ENCODE measurements at places on chromosomes 3 and 15.

- no peak for DNase-seq
Measured at GRCh38 chr3:31043184-31043819, 148.8 kb upstream of the GADL1 start.

DNA sequence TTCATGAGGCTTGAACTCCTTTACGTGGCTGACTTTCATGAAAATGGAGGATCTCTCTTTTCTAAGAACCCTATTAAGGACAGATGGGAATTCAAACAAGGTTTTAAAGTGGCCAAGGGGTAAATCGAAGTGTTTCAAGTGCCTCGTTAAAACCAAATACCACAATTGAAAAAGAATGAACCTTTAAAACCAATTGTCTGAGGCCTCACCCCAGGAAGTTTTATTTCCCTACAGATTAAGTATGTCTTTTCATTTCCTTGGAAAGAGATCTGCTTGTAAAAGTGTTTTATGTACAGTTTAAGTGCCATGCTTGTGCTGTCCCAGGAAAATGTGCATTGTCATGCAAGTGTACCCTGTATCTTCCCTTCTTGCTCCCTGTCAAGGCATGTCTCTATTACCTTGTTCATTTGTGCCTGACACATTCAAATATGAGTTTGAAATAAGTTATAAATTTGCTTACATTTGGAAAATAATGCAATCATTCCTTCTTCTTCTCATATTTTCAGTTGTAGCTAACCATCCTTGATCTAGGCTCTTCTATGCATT lies 138.7 kb downstream of the ZPLD1 start:
- no peak for DNase-seq

DNA sequence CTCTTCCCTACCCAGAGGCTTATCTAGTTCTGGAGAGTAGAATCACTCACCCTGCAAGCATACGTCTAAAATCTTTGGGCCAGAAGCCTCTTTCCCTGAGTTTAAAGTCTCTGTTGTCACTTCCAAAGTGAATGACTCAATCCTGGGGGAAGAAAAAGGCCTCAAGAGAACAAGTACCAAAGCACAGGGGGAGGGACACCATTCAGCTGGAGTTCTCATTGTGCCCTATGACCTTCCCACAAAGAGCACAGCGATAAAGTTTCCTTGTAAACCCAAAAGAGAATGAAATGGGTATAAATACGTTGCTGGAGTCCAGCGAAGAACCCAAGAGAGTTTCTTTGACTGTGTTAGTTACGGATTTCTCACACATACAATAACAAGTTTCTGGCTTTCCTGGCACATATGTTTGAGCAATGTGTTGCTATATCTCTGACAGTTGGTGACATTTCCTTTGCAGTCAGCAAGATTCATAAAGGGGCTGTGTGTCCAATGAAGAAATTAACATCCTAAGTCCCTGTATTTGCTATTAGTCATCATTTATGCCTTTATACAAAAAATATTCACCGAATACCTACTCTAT lies 107.3 kb upstream of the PTPRG start:
- DNase-seq = no peak

DNA sequence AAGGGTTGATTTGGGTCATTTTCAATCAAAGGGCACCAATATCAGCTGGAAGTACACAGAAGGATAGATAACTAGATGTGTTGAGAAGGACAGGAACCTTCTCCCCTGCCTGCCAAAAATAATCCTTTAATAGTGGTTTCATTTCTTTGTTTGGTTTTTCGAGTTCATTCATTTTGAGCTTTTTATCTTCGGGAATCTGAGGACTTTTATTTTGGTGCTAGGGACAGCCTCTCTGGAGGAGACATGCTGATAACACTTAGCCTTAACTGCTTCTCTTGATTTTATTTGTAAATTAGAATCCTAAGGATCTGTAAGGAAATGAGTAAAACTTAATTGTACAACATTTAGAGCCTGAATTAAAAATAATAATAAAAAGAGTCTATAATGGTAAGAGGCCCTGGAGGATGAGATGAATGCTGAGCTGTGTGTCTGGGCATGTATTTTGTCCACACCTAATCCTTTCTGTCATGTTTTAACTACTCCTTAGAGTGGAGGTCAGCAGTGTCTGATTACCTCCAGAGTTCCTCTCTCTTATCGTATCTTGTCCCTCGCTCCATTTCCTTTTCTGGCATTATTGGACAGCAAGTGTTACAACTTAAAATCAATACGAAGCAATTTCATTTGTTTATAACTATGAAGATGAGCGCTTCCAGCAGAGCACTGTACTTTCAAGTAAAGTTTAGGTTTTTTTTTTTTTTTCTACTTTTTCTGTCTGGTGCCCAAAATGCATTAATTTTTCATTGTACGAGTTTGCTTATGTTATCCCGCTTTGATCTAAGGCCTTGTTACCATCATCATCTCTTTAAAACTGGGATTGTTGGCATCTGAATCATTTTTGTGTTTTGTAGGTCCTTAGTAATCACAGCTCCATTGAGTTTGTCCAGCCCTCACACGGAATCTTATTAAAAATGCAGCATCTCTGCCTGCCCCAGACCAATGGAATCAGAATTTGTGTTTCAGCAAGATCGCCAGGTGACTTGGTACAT lies 22.8 kb downstream of the PTPRG start:
- no peak for DNase-seq

GRCh38 chr15:56772868-56773639 lies 39.7 kb upstream of the ZNF280D start:
- no peak for DNase-seq

GRCh38 chr3:30299674-30300385 lies 306.6 kb upstream of the TGFBR2 start:
- DNase-seq = no peak

DNA sequence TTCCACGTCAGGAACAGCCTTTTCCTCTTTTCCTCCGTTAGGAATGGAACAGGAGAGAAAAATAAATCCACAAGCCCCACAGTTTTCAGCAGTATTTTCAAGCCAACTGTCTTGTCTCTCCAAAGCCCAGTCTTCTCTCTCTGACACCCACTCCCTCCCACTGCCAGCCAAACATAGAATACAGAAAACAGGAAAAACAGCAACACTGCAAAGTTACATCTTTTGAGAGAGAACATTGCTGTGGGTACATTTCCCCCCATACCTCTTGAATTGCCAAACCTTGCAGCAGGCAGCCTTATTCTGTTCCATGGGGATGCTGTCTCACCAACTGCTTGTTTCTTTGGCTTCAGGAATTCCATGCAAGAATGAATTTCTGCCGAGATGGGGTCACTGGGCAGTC lies 355.7 kb upstream of the UMPS start:
- DNase-seq = no peak

DNA sequence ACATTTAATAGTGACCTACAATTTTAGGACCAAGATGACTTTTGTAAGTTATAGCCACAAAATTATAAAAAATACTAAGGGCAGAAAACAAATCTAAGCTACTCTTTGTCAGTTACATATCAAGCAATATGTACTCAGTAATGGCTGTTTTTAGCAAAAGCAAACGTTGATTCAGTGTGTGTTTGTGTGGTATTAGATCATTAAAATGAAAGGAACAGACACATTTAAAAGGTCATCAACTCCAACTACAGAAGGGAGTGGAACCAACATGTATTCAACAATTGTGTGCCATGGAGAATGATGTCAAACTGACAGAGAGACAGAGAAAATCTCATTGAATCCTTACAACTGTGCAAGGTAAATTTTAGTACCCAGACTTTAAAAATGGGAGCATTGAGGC lies 268.8 kb upstream of the STT3B start:
- DNase-seq = no peak

DNA sequence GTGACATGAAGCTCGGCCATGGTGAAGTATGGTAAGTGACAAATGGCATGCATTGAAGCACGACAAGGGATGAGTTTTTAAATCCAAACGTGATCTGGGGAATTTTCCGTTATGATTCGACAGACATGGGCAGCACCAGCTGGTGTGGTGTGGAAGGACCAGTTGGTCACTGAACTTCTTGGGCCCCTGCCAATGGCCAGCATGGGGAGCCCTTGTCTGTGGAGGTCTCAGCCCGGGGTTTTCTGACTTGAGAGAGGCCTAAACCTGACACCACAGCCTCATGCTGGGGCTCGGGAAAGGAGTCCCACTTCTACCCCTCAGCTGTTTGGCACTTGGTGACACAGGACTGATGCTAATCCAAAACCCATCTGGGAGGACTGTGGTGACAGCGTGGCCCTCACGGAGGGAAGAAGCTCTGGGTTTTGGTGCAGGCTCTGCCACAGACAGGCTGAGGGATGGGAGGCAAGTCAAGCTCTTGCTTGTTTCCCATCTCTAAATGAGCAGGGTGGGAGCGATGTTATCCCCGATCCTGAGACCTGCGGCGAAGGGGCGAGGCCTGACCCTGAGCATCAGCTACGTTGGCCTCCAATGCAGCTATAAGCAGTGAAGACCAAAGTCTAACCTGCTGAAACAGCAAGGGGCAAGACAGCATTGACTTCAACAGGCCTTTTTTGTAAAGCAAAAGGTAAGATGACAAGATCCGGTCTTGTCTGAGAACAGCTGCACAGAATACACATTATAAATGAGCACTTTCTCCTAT lies 69.5 kb downstream of the ATP1B3 start:
- DNase-seq = no peak

DNA sequence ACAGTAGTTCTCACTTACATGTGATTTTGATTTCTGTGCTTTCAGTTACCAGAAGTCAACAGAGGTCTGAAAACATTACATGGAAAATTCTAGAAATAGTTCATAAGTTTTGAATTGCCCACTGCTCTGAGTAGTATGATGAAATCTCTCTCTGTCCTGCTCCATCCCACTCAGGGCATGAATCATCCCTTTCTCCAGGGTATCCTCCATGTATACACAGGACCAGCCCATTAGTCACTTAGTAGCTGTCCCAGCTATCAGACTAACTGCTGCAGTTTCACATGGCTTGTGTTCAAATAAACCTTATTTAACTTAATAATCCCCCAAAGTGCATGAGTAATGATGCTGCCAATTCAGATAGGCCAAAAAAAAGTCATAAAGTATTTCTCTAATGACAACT lies 38.6 kb downstream of the EPHA3 start:
- peak; percentile 42 for DNase-seq

- no peak for DNase-seq
Measured at GRCh38 chr15:28889346-28889745, 3.6 kb downstream of the APBA2 start.

GRCh38 chr3:172946061-172946460 lies 195.0 kb downstream of the SPATA16 start:
- DNase-seq = no peak

DNA sequence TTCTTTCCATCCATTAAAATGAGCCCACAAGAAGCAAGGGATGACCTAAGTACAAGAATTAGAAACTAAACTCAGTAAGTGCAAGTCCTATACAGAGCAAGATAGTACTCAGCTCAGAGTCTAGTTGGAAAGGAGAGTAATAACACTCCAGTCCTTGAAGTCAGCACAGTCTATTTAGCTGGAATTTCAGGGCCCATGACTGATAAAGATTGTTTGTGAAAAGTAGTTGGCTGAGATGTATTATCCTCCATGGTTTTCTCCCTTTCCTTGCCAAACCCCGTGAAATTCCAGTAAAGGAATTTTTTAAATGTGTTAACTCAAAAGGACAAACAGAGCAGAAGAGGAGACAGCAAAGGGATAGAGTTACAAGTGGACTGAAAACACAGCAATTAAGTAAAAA lies 127.2 kb upstream of the STT3B start:
- no peak for DNase-seq

GRCh38 chr3:50447290-50447840 lies 56.1 kb downstream of the CACNA2D2 start:
- no peak for DNase-seq

DNA sequence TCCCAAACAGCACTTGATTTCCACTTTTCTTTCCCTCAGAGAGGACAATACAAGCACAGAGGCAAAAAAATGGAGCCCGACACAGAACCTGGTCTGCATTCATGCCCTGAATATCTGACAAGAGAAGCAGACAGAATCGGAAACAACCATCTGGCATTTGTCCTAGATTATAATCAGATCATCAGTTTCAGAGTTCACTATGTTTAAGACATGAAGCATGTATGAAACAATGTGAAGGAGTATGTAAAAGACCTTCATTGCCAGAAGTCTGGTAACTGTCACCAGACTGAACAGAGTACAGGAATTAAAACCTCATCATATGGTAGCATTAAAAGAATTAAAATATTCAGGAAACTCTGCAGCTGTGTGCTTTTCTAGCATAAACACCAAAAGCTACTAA lies 65.0 kb downstream of the SETD2 start:
- DNase-seq = no peak

DNA sequence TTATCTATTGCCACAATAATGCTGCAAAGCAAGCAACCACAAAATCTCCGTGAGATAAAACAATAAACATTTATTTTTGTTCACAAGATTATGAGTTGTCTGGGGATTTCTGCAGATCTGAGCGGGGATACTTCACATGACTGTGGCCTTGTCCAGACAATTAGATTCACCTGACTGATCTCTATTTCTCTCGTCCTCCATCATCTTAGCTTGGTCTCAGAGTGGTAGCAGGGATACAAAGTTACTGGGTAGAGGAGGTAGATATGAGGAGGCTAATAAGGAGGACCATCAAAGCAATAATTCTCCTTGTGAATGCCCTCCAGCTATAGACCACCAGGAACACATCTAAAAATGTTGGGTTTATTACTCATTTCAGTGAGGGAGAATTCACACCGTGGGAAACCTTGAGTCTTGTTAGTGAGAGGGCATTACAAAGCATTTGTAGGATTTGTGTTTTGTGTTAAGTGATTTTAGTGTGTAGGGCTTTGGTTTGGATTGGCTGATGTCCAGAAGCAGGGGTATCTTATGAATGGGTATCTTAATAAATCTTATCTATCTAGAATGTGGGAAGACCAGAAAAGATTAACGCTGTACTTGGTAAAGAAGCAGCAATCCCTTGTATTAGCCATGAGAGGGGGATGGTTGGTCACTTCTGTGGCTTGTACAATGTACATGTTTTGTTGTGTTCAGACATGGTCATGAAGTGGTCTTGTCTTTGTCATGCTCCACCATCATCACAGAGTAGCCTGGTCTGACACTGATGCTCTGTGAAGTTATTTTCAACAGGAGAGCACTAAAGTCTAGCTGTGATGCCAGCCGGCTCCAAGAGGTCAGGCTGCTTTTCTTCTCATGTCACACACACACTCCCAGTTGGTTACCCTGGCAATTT lies 287.6 kb upstream of the STT3B start:
- no peak for DNase-seq

- DNase-seq = no peak
Measured at GRCh38 chr3:61288446-61288845, 37.2 kb upstream of the FHIT start.

DNA sequence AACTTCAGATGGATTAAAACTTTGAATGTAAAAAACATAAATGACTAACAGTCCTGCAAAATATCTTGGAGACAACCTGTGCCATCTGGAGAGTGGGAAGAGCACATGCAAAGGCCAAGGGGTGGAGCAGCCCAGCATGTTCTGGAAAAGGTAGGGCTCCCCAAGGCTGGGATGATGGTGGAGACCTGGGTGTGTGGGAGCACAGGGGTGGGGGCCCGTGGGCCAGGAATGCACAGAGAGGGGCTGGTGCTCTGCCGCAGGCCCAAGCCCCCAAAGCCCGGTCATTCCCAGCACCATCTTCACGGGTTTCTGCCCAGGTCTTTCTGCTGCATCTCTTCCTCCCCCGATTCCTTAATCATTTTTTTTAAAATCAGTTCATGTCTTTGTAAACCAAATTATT lies 9.7 kb upstream of the GATA2 start:
- no peak for DNase-seq

- DNase-seq = no peak
Measured at GRCh38 chr3:36907911-36908646, 36.8 kb downstream of the TRANK1 start.
